Adipose tissue (tissue), 3 donors: ENCODE measurements at places on chromosomes 12 and 14. TPM values are rescaled to one million over a fixed set of nuclear protein-coding genes. Genes with fewer than 3 reads are reported as not detected.

APOLD1 gene
- polyA plus RNA-seq = 13.8 TPM

OTUB2 gene
- polyA plus RNA-seq = 0.24 TPM

HELB gene
- 0.45 TPM for polyA plus RNA-seq

ITGB7 gene
- polyA plus RNA-seq = 3.0 TPM

HOXC6 gene
- polyA plus RNA-seq = 3.1 TPM

SVOP gene
- not detected for polyA plus RNA-seq

CYP46A1 gene
- polyA plus RNA-seq = 0.91 TPM

NPFF gene
- polyA plus RNA-seq = 2.6 TPM

SPTB gene
- polyA plus RNA-seq = 3.0 TPM

IFI27L2 gene
- 48.8 TPM for polyA plus RNA-seq

RNASE3 gene
- not detected for polyA plus RNA-seq

TCL1B gene
- not detected for polyA plus RNA-seq

RNASE4 gene
- 78.8 TPM for polyA plus RNA-seq

AVPR1A gene
- 1.6 TPM for polyA plus RNA-seq

PCNX1 gene
- polyA plus RNA-seq = 8.2 TPM

PRH2 gene
- not detected for polyA plus RNA-seq

IRAK3 gene
- 1.9 TPM for polyA plus RNA-seq

PLA2G1B gene
- 2.3 TPM for polyA plus RNA-seq

GMFB gene
- polyA plus RNA-seq = 50.5 TPM

ABHD12B gene
- polyA plus RNA-seq = not detected

RASAL1 gene
- 0.74 TPM for polyA plus RNA-seq

IL22 gene
- polyA plus RNA-seq = 0.19 TPM

GPX2 gene
- 24.8 TPM for polyA plus RNA-seq

ATL1 gene
- polyA plus RNA-seq = 4.1 TPM

DEGS2 gene
- 2.0 TPM for polyA plus RNA-seq

PCED1B gene
- 0.79 TPM for polyA plus RNA-seq

RNU6-7 gene
- polyA plus RNA-seq = not detected

B4GALNT1 gene
- polyA plus RNA-seq = 0.35 TPM

FNTB gene
- 10.7 TPM for polyA plus RNA-seq

LALBA gene
- polyA plus RNA-seq = not detected

AKAP3 gene
- 2.4 TPM for polyA plus RNA-seq

TGM1 gene
- polyA plus RNA-seq = 3.3 TPM

KLHDC1 gene
- polyA plus RNA-seq = 2.6 TPM

DBX2 gene
- 2.1 TPM for polyA plus RNA-seq

ASIC1 gene
- polyA plus RNA-seq = 0.38 TPM

FSCB gene
- polyA plus RNA-seq = not detected

MIA2 gene
- polyA plus RNA-seq = 8.8 TPM

PRKD1 gene
- polyA plus RNA-seq = 5.4 TPM

KLRB1 gene
- 0.90 TPM for polyA plus RNA-seq

ZDHHC22 gene
- not detected for polyA plus RNA-seq

GAS2L3 gene
- polyA plus RNA-seq = 1.4 TPM

CLEC4A gene
- polyA plus RNA-seq = 0.89 TPM

GPR135 gene
- 0.79 TPM for polyA plus RNA-seq

BHLHE41 gene
- 23.2 TPM for polyA plus RNA-seq

BATF gene
- polyA plus RNA-seq = 1.2 TPM

PRB3 gene
- polyA plus RNA-seq = not detected

MYF6 gene
- polyA plus RNA-seq = 0.07 TPM

RFX4 gene
- polyA plus RNA-seq = 0.14 TPM

MANSC4 gene
- not detected for polyA plus RNA-seq

PRR4 gene
- polyA plus RNA-seq = 0.59 TPM

GAPDH gene
- 1,287 TPM for polyA plus RNA-seq
